ENCODE measurements at places on chromosomes 1 and 21.

GRCh38 chr1:85847356-85847755, 139.1 kb upstream of the ZNHIT6 start:
- DNase-seq, result no peak

DNA sequence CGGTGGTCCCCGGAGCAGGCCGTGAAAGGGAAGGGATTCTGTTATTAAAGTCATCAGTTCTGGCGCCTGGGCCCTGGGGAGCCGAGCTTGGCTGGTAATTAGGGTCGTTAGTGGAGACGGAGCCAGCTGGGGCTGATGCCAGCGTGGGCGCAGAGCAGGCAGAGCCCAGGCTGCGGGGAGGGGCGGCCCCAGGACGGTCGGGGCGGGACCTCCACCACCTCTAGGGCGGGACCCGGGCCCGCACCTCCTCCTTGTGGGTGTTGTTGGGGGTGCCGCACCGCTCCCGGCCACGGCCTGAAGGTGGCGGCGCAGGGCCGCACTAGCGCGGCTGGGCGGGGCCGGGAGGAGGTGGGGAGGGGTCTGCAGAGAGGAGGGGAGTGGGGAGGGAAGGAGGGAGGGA, 470.6 kb downstream of the PTPRU start:
- peak; percentile 98 for DNase-seq

DNA sequence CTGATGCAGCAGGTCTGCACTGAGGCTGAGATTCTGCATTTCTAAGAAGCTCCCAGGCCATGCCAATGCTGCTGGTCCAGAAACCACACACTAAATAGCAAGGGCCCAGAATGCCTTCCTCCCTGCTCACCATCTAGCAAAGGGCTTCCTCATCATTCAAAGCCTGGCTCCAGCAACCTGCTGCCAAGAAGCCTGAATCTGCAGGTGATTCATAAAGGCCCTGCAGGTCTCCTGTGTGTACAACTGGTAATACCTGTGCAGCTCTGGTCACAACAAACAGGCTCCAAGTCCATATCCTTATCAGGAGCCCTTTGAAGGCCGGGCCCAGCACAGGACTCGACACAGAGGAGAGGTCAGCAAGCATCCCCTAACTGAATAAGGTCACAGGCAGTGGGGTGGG, 26.7 kb downstream of the GLIS1 start:
- DNase-seq, result no peak

GRCh38 chr1:41616563-41616962, 132.1 kb upstream of the EDN2 start:
- DNase-seq, result no peak

- peak; percentile 19 for DNase-seq
Measured at GRCh38 chr1:232983817-232984567, 33.6 kb downstream of the NTPCR start.

All from H7 (cell line).